Daoy (cell line): ENCODE measurements at places on chromosomes 2 and 18. TPM values are rescaled to one million over a fixed set of nuclear protein-coding genes. Genes with fewer than 3 reads are reported as not detected.

Gene TEX51
- not detected in 2 replicates for total RNA-seq

Gene CYP27A1
- total RNA-seq: 0.77 and 0.80 TPM in 2 replicates

Gene PTPRM
- 6.8 and 13.0 TPM in 2 replicates for total RNA-seq

Gene GKN1
- not detected in 2 replicates for total RNA-seq

Gene ACTR1B
- 20.1 and 25.8 TPM in 2 replicates for total RNA-seq

Gene IL36G
- total RNA-seq: 0.80 TPM in 1 of 2 replicates, not detected in the other

Gene KLF7
- total RNA-seq: 10.7 TPM in 2 replicates

Gene SRD5A2
- not detected in 2 replicates for total RNA-seq

Gene DPP10
- not detected in 2 replicates for total RNA-seq

Gene LIMS3
- 0.42 and 0.86 TPM in 2 replicates for total RNA-seq

Gene MYO7B
- total RNA-seq: 0.27 and 0.91 TPM in 2 replicates

Gene KHK
- total RNA-seq: 1.1 and 2.9 TPM in 2 replicates

Gene CRYGC
- not detected in 2 replicates for total RNA-seq

Gene L3MBTL4
- 2.8 and 3.4 TPM in 2 replicates for total RNA-seq

Gene RFX8
- 0.69 and 4.6 TPM in 2 replicates for total RNA-seq

Gene NGEF
- total RNA-seq: 0.17 and 3.3 TPM in 2 replicates

Gene MTCL1
- 12.2 and 20.8 TPM in 2 replicates for total RNA-seq

Gene C1QL2
- not detected in 2 replicates for total RNA-seq

Gene MC2R
- total RNA-seq: not detected in 2 replicates

Gene SCLY
- total RNA-seq: 19.1 and 29.7 TPM in 2 replicates

Gene PHLPP1
- 2.5 and 4.8 TPM in 2 replicates for total RNA-seq

Gene LINC00305
- total RNA-seq: not detected in 2 replicates

Gene RAX
- total RNA-seq: not detected in 2 replicates

Gene SCN9A
- total RNA-seq: 0.29 and 0.54 TPM in 2 replicates

Gene KLHL41
- total RNA-seq: 0.15 and 0.51 TPM in 2 replicates

Gene LRP2
- total RNA-seq: under 0.01 TPM in 1 of 2 replicates, not detected in the other

Gene WBP1
- total RNA-seq: 30.9 and 37.0 TPM in 2 replicates

Gene UPP2
- not detected in 2 replicates for total RNA-seq

Gene CYB5A
- 45.9 and 47.7 TPM in 2 replicates for total RNA-seq

Gene LYPD6B
- 8.0 and 10.2 TPM in 2 replicates for total RNA-seq

Gene DLX2
- total RNA-seq: 0.51 and 2.2 TPM in 2 replicates

Gene RTP5
- not detected in 2 replicates for total RNA-seq

Gene CD8B
- total RNA-seq: not detected in 2 replicates

Gene ARHGEF33
- 0.03 TPM in 1 of 2 replicates, not detected in the other for total RNA-seq

Gene RNF152
- 1.3 and 4.2 TPM in 2 replicates for total RNA-seq

Gene SCN7A
- not detected in 2 replicates for total RNA-seq

Gene B4GALT6
- 5.8 and 6.0 TPM in 2 replicates for total RNA-seq

Gene FBXO15
- 0.63 and 0.91 TPM in 2 replicates for total RNA-seq

Gene CYP20A1
- 19.4 and 29.8 TPM in 2 replicates for total RNA-seq

Gene TTR
- total RNA-seq: not detected in 2 replicates

Gene CHPF
- total RNA-seq: 51.1 and 69.0 TPM in 2 replicates
